ENCODE measurements at places on chromosomes 3 and 15.

GRCh38 chr15:88004399-88004798, 252.1 kb downstream of the NTRK3 start:
- no peak for DNase-seq

DNA sequence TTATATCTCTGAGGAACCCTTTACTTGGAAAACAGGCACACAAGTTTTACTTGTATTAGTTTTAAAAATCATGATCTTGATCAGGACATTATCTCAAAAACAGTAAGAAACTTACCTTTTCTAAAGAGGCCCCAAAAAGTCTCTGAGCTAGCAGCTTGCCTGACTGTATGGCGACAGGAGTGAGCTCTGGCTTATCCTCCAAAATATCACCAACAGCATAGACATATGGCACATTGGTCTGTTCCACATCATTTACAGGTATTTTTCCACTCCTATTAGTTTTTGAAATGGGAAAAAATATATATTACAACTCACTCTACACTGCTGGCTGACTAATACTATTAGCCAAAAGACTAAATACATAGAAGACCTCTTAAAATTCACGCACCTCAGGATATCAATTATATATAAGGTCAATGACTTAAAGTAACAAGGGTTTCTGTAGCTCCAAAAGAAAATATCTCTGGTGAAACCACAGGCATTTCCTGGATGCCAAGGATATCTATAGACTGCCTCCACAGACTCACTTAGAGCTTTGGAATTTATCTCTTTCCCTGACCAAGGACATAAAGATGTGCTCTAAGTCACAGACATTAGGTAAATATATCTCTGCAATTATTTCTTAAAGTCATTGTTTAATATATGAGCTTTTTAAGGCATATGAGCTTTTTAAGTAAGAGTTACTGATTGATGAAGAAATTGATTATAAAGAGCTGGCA, 33.1 kb downstream of the TXNRD3 start:
- DNase-seq, result no peak

DNA sequence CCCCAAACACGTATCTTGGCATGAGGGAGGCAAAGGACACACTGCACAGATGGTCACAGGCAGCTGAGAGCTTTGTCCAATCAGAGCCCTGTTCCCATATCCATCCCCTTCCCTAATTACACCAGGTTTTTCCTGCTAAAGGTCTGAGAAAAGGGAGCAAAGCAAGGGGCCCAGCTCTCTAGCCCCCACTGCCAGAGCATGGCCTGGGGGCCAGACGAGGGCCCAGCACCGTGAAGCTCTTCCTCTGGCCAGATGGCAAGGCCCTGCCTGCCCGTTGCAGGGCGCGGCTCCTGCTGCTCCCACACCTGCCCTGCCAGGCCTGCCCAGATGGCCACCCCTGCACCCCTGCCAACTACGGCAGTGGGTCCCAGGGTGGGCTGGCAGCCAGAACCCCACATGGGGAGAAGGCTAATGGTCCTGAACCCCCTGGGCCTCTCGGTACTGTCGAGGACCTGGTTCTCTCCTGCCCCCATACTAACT, 3.2 kb downstream of the SHF start:
- no peak for DNase-seq

DNA sequence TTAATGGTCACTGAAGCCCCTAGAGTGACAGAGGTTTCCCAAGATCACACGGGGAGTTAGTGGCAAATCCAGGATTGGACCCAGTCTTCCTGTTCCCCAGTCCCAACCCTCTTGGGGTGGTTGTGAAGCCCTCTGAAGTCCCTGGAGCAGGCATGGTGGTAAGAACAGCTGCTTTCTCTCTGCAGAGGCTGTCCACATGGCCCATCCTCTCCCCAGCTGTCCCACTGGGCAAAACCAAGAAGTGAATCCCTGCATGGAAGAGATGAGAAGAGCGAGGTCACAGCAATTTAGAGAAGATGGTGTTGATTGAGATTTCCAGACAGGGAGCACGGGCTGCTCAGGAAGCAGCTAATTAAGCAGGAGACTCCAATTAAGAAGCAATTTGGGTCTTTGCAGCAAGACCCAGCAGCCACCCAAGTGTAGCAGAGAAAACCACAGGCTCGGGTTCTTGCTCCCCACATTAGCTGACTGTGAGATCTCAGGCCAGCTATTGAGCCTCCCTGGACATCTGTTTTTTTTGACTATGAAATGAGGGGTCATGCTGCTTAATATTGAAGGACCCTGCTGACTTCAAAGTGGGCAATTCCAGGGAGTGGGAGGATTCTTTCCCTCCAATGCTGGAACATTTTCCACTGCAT, 14.8 kb upstream of the HDAC11 start:
- DNase-seq, result no peak

DNA sequence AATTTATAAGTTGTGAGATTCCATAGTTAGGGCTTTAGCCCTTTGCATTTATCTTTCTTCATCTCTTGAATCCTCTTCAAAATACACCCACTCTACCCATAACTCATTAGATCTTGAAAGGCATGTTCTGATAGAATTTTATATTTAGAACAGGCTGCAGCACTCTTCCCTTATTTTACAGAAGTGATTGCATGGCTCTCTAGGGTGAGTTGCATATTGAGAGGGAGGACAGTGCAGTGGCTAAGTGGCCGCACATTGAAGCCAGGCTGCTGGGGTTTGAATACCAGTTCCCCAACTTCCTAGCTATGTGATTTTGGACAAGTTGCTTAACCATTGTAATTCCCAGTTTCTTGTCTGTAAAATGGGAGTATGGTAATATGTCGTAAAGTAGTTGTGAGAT, 2.5 kb downstream of the CD86 start:
- DNase-seq, result no peak

DNA sequence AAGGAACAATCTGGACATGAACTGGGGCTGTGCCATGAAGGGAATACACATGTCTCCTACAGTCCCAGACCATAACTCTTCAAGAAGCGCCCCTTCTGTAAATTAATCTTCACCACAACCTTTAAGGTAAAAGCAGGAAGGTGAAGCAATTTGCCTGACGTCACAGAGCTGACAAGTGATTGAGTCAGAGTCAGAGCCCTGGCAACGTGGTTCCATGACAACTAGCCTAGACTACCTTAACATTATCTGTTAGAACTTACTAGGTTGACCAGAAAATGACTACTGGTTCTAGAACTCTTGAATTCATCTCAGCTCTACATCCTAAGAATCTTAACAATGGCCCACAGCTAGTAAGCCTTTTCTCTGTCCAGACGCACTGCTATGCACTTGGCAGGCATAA, 124.6 kb downstream of the NTRK3 start:
- no peak for DNase-seq

DNA sequence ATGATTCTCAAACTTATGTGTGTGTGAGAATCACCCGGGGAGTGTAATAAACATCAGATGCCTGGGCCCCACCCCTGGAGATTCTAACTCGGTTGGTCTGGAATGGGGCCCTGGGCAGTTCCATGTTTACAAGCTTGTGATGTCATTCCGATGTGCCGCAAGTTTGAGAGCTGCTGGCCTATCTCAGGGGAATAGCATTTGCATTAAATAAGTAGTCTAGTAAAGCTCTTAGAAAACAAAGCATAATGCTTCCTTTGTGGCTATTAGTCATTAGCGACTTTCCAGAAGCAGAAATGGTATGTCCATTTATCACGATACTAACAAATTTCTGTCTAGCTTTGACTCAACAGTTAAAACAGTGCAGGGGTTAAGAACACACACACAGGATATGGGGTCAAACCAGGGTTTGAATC, 20.9 kb downstream of the PGBD4 start:
- DNase-seq, result no peak

- DNase-seq, result no peak
Observed at GRCh38 chr15:93831641-93832040, 399.7 kb upstream of the MCTP2 start.

DNA sequence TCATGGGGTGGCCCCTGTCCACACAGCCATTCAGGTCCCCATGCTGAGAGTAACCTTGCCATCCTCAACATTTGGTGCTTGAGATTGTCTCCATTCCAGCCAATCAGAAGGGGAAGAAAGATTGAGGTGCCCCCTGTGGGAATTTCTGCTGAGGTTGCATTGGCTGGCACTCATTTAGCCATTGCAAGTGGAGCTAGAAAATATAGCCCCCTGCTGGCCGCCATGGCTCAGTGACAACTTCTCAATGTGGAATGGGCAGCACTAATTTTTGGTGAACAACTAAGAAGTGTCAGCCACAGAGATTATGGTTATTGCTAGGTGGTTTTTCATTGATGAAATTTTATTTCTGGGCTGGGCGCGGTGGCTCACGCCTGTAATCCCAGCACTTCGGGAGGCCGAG, 22.0 kb downstream of the COL6A6 start:
- peak; percentile 57 for DNase-seq

- DNase-seq, result no peak
Observed at GRCh38 chr15:67193223-67193990, 61.1 kb downstream of the AAGAB start.

DNA sequence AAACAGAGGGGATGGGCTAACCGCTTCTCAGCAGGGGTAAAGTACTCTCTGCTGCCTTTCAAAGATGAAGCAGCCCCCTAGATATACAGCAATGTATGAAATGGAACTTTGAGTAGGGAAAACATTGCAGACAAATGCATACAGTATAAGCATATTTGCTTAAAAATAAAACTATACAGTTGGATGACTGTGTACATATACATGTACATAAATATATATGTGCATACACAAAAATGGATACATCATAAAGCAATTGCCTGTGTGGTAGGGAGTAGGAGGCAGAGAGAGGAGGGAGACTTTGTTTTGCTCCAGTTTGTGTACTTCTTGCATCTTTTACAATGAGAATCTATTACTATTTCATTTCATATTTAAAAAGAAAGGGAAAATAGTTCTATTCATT, 28.4 kb downstream of the NSMCE3 start:
- no peak for DNase-seq

- DNase-seq, result no peak
Observed at GRCh38 chr3:24046214-24046613, 101.1 kb downstream of the NR1D2 start.

GRCh38 chr3:81749265-81749664, 12.2 kb downstream of the GBE1 start:
- no peak for DNase-seq

GRCh38 chr3:122496508-122496907, 18.2 kb downstream of the KPNA1 start:
- DNase-seq, result no peak

DNA sequence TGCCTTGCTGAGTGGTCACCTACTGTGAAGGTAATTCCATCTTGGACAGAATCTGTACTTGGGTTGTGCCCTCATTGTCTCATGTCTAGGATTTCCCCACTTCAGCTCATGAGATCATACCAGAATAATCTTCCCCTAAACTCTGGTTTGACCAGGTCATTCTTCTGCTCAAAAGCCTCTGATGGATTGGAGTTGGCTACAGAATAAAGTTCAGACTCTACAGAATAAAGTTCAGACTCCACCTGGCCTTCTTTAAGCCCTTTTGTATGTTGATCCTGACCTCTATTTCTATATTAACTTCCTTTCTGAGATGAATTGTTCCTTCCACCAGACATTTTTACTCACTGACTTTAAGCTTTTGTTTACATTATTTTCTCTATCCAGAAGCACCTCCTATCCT, 6.4 kb upstream of the GLCE start:
- no peak for DNase-seq

- DNase-seq, result no peak
Observed at GRCh38 chr3:105388176-105388575, 21.5 kb downstream of the ALCAM start.

- DNase-seq, result no peak
Observed at GRCh38 chr3:18657858-18658820, 233.0 kb upstream of the SATB1 start.

- no peak for DNase-seq
Observed at GRCh38 chr3:64046996-64047594, 23.8 kb upstream of the PSMD6 start.

GRCh38 chr3:65963787-65964677, 74.7 kb downstream of the MAGI1 start:
- no peak for DNase-seq

DNA sequence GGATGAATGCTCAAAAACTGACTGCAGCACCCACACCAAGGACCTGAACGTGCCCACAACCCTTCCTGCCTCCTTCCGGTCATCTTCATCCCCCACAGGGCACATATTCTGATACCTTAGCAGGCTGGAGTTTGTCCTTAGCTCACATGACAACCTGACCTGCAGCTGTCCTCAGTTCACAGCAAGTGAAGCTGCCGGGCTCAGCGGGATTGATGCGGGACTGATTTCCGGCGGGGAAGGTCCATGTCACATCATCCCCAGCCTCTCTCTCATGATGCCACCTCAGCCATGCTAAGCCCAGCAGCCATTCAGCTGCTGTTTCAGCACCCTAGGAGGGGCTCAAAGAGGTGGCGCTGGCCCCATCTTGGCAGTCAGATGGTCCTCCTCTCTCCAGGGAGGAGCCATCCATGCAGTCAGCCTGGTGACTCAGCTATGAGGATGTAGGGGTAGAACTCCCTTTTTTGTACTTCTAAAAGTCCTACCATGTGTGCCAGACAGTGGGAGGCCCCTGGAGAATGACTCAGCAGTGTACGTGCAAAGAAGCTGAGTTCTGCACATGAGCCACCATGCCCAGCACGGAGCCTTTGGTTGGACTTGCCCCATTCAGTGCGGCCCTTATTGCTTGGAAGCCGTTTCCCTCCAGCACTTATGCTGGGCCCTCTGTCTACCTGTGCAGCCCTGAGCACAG, 9.5 kb downstream of the CA12 start:
- no peak for DNase-seq

DNA sequence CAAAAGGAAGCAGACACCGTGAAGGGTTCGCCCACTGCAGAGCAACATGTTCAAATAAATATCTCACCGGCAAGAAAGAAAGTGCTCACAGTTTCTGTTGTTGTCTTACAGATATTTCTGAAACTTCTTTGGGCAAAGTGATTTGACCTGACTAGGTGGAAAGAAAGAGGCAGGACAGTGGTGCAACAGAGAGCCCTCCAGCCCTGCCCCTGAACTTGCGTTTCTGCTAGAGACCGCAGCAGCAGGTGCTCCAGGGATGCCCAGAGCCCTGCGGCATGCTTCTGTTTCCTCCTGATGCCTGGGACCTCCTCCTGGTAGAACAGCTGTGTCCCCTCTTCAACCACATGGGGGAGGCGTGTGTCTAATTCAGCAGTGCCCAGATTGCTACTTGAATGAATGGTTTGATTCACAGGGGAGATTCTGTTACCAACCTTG, 123.4 kb downstream of the ATP10A start:
- DNase-seq, result no peak

DNA sequence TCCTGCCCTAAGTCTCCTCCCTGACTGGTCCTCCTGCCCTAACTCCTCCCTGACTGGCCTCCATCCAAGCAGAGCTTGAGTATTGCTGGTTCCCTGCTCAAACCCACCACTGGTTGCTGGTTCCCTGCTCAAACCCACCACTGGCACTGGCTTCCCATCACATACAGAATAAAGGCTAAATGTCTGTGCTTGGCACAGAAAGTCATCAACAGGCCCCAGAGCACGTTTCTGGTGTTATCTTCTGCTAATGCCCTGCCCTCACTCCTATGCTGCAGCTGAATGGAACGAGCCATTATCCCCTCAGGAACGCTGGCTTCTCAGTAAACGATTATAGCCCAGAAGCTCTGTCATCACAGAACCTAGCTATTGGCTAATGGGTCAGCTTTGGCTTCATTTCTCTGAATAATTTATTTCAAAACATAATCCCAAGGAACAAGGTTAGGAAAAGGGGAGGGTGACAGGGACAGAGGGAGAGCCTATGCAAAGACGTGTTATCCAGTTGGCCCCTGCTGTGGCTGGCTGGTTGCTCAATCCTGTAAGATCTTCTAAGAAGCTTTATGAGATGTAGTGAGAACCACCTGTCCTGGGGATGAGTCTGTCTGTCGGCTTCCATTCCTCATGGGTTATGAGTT, 6.3 kb upstream of the MUC20 start:
- DNase-seq, result no peak

- no peak for DNase-seq
Observed at GRCh38 chr15:70347321-70348225, 249.9 kb upstream of the TLE3 start.

- DNase-seq, result no peak
Observed at GRCh38 chr15:81189583-81190283, 6.9 kb upstream of the IL16 start.

All from hematopoietic multipotent progenitor cell treated with erythropoietin and hydrocortisone succinate and interleukin-3 and kit ligand, for 15 days (in vitro differentiated cells).